ENCODE measurements at places on chromosomes 6 and 20.

GRCh38 chr6:138099832-138100231 lies 7.4 kb downstream of the PERP start:
- no peak for DNase-seq

DNA sequence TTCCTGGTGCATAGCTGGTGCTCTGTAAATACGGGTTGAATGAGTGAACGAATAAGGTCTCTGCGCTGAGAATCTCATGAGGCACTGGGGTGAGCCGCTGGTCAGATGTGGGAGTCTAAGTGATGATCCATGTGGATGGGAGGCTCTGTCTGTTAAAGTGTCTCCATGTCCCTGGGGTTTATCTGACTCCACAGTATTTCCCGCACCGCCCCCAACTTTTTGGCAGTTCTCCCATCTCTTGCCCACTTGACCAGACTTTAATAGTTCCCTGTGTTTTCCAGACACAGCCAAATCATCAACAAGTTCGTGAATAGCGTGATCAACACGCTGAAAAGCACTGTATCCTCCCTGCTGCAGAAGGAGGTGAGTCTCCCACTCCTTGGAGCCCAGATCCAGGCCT lies 9.9 kb downstream of the BPIFA2 start:
- no peak for DNase-seq

DNA sequence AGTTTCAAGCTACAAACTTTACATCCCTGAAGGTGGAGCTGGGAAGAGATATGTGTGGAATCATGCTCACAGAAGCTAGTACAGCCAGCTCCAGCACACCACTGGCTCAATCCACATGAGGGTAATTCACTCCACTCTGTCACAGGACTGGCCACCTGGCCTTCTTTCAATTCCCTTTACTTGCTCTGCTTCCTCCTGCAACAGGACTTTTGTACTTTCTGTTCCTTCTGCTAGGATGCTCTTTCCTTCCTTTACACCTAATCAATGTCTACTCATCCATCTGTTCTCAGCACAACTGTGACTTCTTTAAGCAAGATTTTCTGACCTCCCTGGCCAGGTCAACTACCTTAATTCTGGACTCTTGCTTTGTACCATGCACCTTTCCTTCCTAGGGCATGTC lies 39.4 kb upstream of the MYB start:
- no peak for DNase-seq

- no peak for DNase-seq
Measured at GRCh38 chr6:170292111-170292406, 1.2 kb upstream of the DLL1 start.

DNA sequence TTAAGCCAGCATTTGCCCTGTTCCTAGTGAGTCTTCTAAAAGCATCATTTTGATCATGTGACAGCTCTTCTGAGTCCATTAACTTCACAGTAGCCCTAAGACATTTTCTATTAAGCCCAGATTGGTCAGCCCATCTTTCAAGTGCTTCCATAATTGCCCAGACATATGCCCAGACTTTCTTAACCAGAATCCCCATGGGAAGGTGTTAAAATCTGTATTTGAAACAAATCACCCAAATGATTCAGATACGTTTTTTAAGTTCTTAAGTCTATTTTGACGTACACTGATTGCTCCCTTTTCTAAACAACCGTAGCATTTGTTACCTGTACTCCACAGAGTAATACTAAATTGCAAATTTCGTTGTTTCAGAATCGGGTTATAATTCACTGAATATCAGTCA lies 89.3 kb downstream of the BCAS1 start:
- no peak for DNase-seq

DNA sequence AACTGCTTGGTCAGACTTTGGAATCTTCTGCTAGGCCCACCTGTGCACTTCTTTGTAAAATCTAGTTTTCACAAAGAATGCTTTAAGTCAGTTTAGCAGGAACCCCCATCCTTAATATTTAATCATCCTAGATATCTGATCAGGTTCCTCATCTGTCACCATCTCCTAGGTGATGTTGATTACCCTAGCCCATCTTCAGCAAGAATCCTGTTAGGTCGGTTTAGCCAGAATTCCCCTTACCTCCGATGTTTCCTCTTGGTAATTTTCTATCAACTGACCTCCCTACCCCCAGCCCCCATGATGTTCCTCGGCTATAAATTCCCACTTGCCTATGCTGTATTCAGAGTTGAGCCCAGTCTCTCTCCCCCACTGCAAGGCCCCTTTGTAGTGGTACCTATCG lies 2.7 kb upstream of the ZNF341 start:
- no peak for DNase-seq

DNA sequence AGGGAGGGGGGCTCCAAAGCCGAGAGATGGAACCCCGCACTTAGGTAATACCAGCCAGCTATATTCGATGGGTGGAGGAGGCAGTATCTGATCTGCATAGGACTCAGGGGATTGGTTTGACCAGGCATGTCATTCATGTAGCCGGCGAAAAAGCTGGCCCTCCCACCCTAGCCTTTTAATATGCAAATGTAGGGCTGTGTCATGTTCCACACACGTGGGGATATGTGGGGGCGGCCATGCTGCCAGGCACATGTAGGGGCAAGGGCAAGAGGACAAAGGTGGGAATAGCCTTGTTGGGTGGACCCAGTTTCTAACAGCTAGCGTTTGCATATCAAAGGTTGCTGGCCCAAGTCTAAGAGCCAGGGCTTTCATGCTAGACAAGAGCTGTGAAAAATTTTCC lies 39.1 kb upstream of the DDR1 start:
- DNase-seq = no peak

- DNase-seq = no peak
Measured at GRCh38 chr6:50837589-50838445, 19.1 kb downstream of the TFAP2B start.

GRCh38 chr6:11072101-11072500 lies 21.5 kb upstream of the SMIM13 start:
- DNase-seq = no peak

DNA sequence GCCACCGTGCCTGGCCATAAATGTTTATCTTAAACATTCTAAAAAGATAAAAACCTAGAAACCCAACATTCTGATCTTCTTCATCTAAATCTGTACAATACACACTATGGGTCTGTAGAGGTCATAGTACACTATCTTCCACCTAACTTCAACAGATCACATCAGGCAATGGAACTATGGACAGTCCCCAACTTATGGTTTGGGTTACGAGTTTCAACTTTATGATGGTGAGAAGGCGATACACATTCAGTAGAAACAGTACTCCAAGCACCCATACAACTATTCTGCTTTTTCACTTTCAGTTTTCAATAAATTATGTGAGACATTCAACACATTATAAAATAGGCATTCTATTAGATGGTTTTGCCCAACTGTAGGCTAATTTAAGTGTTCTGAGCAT lies 23.1 kb downstream of the FKBP5 start:
- DNase-seq = no peak

Data from NCI-H524 treated with DMSO at 0.1 percent for 48 hours (cell line).